Smooth muscle cell of the umbilical artery (primary cell): ENCODE measurements at places on chromosomes 13 and 19. TPM values are rescaled to one million over a fixed set of nuclear protein-coding genes. Genes with fewer than 3 reads are reported as not detected.

CCDC169 gene
- 5.6 and 5.9 TPM in 2 replicates for total RNA-seq

TNFSF11 gene
- not detected in 2 replicates for total RNA-seq

ZNF577 gene
- 9.1 and 14.0 TPM in 2 replicates for total RNA-seq

APOE gene
- 2.3 and 8.9 TPM in 2 replicates for total RNA-seq

IZUMO1 gene
- total RNA-seq = under 0.01 TPM in 1 of 2 replicates, not detected in the other

TMEM221 gene
- under 0.01 TPM in 1 of 2 replicates, not detected in the other for total RNA-seq

ATP5F1D gene
- total RNA-seq = 16.0 and 31.6 TPM in 2 replicates

BRSK1 gene
- 6.5 and 16.4 TPM in 2 replicates for total RNA-seq

B3GNT8 gene
- 0.30 and 0.88 TPM in 2 replicates for total RNA-seq

CGB5 gene
- not detected in 2 replicates for total RNA-seq

SELENOV gene
- not detected in 2 replicates for total RNA-seq

RDH8 gene
- not detected in 2 replicates for total RNA-seq

SULT2A1 gene
- not detected in 2 replicates for total RNA-seq

GZMM gene
- total RNA-seq = not detected in 2 replicates

DMAC2 gene
- 31.8 and 35.2 TPM in 2 replicates for total RNA-seq

NKPD1 gene
- total RNA-seq = under 0.01 and 0.51 TPM in 2 replicates

CEACAM8 gene
- not detected in 2 replicates for total RNA-seq

MBD3L1 gene
- total RNA-seq = not detected in 2 replicates

FPR1 gene
- total RNA-seq = 1.6 and 1.8 TPM in 2 replicates

FXYD7 gene
- not detected in 2 replicates for total RNA-seq

NBEA gene
- total RNA-seq = 20.5 and 24.2 TPM in 2 replicates

ZNF709 gene
- total RNA-seq = 2.9 and 4.8 TPM in 2 replicates
